ENCODE measurements at places on chromosomes 5 and 9.
A peak's percentile ranks its signal among the peaks of the same experiment; 100 is the strongest.

GRCh38 chr5:62308439-62308838, 2.4 kb downstream of the KIF2A start:
- DNase-seq = no peak

- DNase-seq = no peak
Observed at GRCh38 chr5:143013176-143013891, 243.2 kb downstream of the ARHGAP26 start.

DNA sequence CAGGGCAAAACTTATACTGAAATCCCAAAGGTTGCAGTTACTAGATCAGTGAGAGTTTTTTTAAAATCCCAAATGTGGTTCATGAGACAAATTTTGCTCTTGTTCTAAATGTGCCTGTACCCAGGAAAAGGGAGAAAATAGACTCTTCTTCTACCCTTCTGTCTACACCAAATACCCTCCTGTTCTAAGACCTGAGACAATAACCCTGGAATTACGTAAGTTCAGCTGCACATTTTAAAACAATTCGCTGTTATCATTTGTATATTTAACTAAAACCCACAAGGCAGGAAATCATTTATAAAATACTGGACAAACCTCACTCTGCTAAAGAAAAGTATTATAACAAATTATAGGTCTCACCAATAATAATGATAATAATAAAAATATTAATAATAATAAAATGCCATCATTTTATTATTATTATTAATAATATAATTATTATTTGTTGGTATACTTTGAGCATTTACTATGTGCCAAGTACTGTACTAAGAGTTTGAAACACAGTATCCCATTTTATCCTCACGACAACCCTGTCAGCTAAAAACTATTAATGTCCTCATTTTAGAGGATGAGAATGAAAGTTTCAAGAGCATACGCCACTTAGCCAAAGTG, 49.8 kb upstream of the AFAP1L1 start:
- no peak for DNase-seq

- DNase-seq = no peak
Observed at GRCh38 chr9:72363236-72363635, 1.8 kb downstream of the ZFAND5 start.

DNA sequence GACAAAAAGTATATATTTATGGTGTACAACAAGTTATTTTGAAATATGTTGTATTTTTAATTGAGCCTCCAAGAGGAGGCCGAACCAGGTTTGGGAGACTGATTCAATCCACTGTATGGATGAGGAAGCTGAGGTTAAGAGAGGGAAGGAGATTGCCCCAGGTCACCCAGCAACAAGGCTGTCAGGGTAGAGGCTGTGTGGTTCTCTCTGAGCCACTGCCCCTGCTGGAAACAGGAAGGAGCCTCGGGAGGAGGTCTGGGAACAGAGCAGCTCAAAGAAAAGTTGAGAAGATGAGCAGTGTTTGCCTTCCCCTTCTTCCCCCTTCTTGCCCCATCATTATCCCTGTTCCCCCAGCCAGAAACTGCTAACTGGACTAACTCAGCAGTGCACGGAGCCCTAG, 6.6 kb upstream of the FAT2 start:
- DNase-seq = no peak

- no peak for DNase-seq
Observed at GRCh38 chr9:85416715-85417114, 325.0 kb downstream of the AGTPBP1 start.

GRCh38 chr9:15277400-15278090, 29.5 kb downstream of the TTC39B start:
- DNase-seq = no peak

DNA sequence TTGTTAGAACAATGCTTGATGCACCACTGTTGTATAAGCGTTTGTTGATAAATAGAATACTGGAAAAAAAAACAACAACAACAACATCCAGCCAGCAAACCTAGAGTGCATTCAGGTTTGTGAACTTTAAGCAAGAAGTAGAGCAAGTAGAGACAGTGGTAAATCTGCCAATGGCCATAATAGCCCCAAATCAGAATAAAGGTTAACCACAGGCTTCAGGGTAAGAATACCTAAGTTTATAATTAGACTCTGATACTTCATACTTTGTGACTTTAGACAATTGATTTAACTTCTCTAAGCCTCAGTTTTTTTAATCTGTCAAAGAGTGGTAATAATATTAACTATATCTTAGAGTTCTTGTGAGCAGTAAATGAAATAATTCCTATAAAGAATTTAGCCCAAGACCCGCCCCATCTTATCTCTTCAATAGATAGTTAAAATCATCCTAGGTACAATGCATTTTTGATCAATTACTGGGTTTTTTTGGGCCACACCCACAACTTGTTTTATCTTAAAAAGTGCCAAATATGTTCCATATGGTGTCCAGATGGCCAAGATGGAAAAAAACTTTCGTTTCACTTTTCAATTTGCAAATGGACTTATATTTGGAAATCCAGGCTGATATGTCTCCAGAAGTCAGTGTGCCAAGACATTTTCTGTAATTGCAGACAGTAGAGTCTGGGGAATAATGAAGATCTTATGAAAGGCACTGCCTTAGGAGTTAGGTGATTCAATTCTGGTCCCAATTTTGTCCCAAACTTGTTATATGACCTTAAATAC, 24.5 kb upstream of the DPYSL3 start:
- peak; percentile 88 for DNase-seq

- DNase-seq = no peak
Observed at GRCh38 chr5:157659868-157660660, 7.8 kb upstream of the SOX30 start.

DNA sequence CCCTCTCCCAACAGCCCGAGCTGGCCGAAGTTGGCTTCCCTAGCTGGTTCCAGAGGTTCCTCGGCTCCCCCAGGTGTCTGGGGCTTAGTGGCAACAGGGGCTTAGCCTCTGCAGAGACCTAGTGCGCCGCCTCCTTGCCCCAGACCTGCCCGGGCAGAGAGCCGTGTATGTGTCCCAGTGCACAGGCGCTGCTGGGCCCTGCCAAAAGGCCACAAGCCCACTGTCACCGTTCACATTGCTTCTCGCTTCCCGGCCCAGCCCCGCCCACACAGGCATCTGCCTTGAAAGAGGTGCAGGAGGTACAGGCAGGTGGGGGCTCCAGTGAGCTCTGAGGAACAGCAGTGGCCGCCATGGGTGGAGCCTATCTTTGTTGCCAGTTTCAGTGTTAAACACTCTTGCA, 2.5 kb upstream of the CACFD1 start:
- no peak for DNase-seq

DNA sequence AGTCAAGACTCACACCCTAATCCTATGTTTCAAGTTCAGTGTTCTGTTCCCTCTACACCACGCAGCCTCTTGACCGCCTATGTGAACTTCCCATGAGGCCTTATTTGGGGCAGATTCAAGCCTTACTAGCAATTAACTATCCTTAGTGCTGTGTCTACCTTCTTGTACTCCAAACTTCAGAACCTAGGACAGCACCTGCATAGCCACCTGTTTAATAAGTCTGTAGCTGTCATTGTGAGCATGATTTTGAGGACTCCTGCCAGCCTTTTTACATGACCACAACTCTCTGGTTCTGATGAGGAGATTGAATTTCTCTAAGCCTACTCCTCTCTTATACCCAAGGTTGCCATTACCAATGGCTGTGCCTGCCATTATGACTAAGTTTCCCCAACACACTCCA, 50.8 kb upstream of the PCSK1 start:
- DNase-seq = peak; percentile 40

GRCh38 chr9:33044677-33045282, 19.7 kb downstream of the DNAJA1 start:
- DNase-seq = no peak

DNA sequence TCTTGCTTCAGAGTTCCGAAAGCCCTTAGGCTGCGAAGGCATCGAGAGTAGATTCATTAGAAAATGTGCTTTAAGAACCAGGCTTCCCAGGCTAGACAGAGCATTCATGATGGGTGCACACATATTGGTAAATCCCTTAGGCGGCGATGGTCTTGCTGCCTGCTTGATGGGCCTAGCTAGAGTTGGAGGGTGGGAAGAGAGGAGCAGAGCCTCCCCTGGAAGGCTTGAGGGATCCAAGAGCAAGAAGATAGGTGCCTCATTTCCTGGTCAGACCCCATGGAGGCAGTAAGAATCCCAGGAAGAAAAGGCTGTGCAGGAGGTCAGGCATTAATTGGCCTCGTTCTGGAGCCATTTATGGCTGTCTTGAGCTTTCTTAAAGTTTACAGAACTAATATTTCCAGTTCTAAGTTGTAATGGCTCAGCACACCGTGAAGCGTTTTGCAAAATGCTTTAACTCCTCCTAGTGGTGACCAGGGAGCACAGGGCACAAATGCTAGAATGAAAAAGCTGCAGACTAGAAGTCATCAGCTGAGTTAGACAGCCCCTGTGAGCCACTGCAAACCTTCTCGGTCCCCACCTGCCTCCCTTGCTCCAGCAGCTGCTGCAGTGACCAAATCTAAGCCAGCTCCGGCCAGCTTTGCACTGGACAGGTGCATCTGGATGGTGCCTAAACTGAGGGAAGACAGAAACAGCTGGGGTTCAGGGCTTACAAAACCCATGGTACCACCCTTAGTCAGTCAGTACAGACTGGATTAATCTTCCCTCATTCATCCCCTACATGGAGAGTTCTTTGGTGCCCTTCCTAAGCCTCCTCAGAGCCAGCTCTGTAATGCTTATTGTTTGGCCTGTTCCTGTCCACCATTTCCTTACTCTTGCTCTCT, 14.7 kb downstream of the SLC45A2 start:
- DNase-seq = peak; percentile 33

GRCh38 chr5:174527916-174528540, 196.4 kb upstream of the MSX2 start:
- no peak for DNase-seq

DNA sequence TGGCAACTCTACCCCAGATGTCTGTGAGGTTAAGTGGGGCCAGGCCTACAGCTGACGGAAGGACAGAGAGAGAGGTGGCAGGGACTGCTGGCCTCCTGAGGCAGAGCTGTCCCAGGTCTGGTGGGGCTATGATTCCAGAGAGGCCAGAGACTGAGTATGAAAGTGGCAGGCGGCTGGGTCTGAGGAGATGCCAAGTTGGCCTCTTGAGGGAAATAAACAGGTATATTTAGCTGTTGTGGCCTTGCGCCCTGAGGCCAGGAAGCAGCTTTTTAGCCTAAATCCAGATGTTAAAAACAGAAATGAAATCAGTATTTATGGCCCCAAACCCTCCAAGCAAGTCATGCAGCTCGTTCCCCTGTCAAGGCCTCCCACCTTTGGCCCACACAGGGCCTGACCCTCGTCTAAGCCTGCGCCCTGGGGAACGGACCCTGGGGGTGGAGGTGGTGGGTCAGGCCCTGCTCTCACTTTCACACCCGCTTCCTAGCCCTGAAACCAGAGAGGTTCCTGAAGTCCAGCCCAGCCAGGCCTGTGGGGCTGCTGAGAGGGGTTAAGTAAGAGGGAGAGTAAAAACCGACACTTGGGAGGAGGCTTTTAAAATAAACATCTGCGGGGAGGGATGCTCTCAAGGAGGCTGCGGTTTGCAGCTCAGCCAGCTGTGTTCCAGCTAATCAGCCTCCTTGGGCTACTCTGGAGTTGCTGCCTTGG, 18.7 kb downstream of the PCDHGC5 start:
- DNase-seq = peak; percentile 75

DNA sequence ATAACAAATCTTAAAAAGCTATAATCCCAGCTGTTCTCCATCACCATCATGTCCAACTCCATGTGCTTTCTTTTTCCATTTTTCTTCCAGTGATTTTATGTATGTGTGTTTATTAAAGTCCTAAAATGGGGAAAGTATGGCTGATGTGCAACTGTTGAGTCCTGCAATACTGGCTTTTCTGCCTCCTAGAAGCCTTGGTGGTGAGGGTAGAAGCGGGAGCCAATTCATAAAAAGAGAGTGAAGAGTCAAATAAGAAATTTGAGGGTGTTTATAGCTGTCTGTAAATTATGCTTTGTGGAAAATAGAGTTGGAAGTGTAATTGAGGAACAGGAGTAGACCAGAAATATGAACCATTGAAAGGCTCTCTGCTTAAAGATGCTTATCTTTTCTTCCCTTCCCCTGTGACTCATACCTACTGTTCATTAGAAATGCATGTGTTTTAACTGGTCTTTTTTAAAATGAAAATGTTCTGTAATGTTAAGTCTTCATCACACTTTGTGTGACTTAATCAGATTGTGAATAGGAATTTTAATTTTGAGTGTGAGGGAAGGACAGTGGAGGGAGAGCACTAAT, 80.1 kb downstream of the ZCCHC7 start:
- peak; percentile 36 for DNase-seq

GRCh38 chr5:118519466-118519865, 468.9 kb downstream of the DTWD2 start:
- no peak for DNase-seq

Data from HFF-Myc (cell line).